Fibroblast of skin of scalp (primary cell): ENCODE measurements at places on chromosomes 2 and 18.

- peak; percentile 52 for DNase-seq
These were observed 333.7 kb downstream of the AGAP1 start for GRCh38 chr2:235827585-235827992.

GRCh38 chr2:138010890-138011289 is 46.6 kb downstream of the HNMT start:
- no peak for DNase-seq

- no peak for DNase-seq
These were observed 79.6 kb downstream of the DNER start for GRCh38 chr2:229634601-229635370.

GRCh38 chr2:231666171-231667095 is 41.9 kb upstream of the PTMA start:
- DNase-seq, result peak; percentile 99

DNA sequence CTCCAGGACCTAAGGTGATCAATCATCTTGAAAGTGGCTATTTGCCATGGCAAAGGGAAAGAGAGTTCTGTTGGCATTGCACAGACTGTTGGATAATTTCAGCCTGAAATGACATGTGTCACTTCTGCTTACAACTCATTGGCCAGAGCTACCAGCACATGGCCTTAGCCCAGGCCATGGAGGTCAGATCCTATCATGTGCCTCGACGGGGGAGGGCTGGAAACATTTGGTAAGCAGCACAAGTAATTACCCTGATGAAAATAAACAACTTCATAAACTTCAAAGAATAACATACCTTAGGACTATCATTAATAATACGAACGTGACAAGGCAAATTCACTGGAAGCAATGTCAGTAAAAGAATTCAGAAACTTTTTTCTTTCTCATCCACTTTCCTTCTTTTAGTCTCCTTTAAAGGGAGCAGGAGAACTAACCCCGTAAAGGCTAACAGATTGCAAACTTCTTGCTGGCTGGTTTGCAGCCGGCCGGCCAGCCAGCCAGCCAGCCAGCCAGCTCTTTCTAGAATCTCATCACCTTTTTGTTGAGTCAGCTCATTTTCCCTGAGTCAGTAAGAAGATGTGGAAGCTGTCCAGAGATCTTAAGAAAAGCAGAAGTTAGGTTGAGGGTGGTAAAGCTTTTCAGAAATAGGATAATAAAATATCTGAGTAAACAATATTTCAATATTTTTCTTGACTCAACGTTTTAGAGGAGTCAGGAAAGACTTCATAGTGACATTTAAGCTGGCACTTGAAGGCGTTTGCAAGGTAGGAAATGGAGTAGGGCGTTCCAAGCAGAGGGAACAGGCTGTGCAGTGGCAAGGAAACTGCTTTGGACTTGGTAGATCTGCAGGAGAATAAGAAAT is 31.9 kb downstream of the CNRIP1 start:
- peak; percentile 36 for DNase-seq
